ENCODE measurements at places on chromosomes 5 and 9.

GRCh38 chr5:126523818-126524510, 71.1 kb downstream of the ALDH7A1 start:
- DNase-seq, result peak; percentile 43

DNA sequence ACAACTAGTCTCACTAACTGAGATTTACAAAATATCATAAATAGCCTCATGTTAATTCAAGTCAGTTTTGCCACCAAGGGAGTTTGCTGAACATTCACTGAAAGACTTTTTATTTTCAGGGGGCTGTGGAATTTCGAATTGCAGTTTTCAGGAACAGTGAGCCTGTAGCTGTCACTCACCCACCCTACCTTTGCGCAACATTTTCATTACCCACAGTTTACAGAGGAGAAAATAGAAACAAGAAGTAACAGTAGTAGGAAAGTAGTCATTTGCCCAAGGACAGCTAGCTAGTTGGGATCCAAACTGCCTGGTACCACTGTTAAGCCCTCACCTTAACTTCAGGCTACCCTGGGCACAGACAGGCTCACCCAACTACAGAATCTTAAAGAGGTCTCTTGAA, 154.1 kb downstream of the ADAMTS12 start:
- DNase-seq, result no peak

- no peak for DNase-seq
Measured at GRCh38 chr9:134784577-134785305, 95.9 kb upstream of the FCN2 start.

DNA sequence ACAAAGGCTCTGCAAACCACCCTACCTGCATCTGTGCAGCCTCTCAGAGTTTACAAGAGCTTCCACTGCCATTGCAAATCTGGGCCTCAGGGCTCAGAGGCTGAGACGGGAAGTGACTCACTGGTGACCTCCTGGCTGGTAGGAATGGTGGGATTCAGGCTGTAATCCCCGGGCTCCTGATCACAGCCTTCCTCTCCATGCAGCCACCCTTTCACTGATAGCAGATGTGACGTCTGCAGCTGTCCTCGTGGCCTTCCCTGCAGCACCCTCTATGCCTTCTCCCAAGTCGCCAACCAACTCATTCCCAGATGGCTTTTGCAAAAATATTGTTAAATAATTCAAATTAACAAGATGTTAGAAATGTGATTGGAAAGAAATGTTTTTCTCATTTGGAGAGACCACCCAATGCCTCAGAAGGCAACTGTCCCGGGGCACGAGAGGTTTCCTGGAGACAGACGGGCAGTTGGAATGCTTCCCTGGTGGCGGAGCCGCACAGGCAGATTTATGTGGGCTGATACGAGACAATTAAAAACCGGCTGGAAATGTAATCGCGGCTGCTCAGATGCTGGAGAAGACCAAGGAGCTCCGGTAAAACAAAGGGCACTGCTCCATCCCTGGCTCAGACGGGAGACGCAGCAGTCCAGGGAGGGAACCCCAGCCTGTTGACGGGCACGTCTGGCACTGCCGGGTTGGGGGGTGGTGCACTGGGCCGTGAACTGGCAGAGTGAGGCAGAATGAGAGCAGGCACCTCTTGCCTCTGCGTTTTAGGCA, 34.4 kb upstream of the SLC25A51 start:
- peak; percentile 75 for DNase-seq

GRCh38 chr9:93132946-93133680, 938 bp downstream of the NINJ1 start:
- DNase-seq, result peak; percentile 55
